ENCODE measurements at places on chromosomes 4 and X.

- no peak for DNase-seq
These were observed 181.4 kb upstream of the UGT8 start for GRCh38 chr4:114417214-114417613.

- no peak for DNase-seq
These were observed 86.9 kb upstream of the ADRA2C start for GRCh38 chr4:3679071-3679825.

DNA sequence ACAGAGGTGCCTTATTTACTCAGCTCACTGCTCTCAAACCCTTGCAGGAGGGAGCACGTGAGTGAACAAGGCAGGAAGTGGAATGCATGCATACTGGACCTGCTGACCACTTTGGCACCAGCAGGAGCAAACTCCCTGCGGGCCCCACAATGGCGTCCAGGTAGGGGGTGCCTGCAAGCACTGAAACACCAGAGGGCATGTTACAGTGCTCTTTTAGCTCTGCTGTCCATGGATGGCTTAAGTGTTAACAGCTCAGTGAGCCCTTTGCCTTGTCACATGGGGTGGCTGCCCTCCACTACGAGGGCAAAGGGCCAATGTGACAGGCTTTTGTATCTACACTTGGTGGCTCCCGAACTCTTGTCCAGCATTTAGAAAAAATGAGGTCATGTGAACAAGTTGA, 199.5 kb upstream of the UGT8 start:
- no peak for DNase-seq

- peak; percentile 69 for DNase-seq
These were observed 12.7 kb upstream of the GTPBP6 start for GRCh38 chrX:331151-331824.

DNA sequence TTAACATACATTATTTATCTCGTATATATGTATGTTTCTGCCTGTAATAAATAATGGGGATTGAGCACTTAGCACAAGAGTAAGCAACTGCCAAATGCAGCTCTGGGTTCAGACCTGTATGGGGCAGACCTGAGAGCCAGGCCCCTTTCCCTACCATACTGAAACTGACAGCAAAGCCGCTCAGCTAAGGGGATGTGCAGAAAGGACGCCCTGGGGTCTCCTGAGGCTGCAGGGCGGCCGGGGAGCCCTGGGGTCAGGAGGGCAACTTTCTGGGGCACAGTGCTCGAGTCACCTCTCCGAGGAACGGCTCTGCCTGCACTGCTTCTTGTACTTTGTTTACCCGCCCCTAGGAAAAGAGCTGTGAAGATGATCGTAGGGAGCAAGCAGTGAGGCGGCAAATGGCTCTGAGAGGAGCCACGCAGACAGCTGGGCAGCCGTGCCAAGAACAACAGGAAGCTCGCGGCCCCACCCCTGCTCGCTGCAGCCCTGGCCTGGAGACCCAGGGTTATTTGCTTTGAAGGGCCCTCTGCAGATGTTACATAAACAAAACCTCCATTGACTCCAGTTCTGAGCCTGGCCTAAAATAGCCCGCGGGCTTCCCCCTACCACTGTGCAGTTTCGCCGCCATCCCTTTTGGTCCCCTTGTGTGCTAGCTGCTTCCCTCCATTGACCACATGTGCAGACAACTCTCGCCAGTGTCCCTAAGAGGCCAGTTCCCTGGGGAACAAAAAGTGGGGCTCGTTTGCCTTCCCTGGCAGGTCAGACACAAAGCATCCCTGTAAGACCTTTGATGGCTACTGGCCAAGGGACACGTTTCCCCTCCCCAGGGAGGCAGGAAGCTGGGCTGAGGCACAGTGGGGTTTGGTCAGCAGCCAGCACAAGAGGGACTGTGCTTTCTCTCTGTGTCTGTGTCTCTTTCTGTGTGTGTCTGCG, 111.3 kb upstream of the LNX1 start:
- DNase-seq = peak; percentile 81

DNA sequence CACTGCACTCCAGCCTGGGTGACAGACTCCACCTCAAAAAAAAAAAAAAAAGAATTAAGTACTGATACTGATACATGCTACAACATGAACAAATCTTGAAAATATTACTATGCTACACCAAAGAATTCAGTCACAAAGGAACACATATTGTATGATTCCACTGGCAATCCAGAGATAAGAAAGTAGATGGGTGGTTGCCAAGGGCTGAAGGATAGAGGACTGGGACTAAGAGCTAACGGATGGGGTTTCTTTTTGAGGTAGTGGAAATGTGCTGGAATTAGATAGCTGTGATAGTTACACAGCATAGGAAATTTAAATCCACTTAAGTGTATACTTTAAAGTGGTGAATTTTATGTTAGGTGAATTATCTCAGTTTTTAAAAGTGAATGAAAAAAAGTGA, 12.5 kb downstream of the ATP11C start:
- DNase-seq = no peak

GRCh38 chrX:101163166-101163565, 56.4 kb upstream of the DRP2 start:
- no peak for DNase-seq

- no peak for DNase-seq
These were observed 101.1 kb downstream of the MID1 start for GRCh38 chrX:10519278-10519677.

- DNase-seq = peak; percentile 69
These were observed 1.5 kb downstream of the ELF4 start for GRCh38 chrX:130108647-130109428.

- DNase-seq = no peak
These were observed 1650.6 kb upstream of the IGFBP7 start for GRCh38 chr4:58760737-58761136.

DNA sequence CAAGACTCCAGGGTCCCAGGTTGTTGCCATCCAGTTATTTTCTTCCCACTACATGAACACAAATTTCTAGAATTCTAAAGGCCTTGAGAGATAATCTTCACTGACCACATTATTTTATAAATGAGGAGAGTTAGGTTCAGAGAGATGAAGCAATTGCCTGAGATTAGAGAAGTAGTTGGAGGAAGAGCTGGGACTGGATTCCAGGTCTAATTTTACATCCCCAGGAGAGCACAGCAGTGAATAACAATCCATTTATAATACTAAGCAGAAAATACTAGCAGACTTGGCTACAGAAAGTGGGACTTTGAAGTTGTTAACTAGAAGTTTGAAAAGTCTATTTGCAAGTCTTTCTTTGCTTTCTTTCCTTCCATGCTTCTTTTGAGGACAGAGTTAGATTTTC, 231.3 kb upstream of the S100G start:
- DNase-seq = no peak

All from psoas muscle (tissue), 8 donors.